NCI-H1436 treated with DMSO at 0.1 percent for 48 hours (cell line): ENCODE measurements at places on chromosomes 5 and 9.

DNA sequence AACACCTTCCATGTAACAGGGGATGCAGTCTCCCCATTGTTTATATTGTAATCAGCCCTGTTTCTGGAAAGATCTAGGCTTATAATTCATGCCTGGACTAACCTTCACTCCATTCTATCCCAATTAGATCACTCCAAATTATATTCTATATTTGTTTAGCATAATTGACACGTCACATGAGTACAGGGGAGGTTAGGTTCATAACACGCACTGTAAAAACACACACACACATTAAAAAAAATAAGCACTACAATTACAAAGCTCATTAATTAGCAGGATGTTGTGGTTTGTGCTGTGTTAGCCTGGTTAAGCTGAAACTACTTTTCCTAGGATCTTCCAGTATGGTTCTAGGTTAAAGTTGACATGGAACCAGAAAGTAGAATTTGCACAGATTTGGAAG, 126.0 kb downstream of the MLLT3 start:
- no peak for DNase-seq

DNA sequence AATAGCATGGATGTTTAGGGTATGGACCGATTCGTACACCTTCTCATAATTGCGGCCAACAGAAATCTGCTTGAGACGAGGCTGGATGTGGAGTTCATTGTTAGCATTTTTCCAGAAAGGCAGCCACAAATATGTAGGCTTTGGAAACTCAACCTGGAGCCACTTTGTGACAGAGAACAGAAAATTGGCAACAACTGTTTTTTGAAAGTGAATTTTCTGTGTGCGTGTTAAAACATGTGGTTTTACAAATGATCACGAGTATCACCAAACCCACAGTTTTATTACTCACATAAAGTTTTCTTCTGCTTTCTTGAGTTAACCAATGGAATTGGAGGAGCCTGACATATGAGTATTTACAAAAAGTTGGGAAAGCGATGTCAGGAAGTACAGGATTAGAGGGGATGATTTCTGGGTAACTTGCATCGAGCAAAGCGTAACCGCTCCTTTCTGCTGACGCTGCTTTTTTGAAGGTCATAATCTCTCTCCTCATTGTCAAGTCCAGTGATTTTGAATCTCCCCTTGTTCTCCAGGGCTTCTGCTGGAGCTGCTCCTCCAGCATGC, 138.5 kb upstream of the TAF11L2 start:
- DNase-seq, result no peak

DNA sequence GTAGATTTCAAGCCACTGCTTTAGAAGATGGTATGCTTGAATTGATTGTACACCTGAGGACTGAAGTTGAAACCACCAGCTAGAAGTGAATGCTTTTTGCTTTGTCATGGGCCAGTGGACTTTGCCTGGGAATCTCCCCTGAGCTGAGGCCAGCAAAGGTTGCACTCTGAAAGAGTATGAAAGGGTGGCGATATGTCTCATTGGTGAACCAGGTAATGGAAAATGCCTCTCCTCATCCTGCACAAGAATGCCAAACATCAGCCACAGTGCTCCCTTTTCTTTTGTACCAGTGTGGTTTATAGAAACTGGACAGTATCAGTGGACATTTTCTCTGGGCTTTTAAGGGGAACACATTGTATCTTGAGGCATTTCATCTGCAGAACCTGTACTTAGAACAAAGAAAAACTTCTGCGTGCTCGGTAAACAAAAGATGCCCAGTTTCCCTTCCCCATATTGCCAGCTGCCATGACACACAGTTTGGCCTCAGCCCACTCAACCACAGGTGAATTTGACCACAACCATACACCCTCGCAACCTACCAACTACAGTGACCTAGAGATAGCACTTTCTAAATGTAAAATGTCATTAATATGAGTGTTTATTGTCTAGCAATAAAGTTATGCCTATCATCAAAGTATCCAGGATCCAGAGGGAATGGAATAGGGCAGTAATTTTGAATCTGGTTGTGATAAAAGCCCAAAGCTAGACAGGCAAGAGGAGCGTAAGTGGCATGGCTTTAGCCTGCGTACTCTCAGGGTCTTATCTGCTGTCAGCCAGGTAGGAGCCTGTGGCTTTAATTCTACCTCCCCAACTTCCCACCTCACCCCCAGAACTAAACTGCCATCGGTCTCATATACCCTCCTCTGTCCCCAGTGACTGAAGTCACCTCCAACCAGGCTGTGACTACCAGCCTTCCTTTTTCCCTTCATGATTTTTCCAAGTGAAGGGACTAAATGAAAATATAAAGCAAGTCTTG, 79.5 kb upstream of the LHFPL2 start:
- DNase-seq, result no peak

GRCh38 chr5:132003170-132003744, 8.2 kb downstream of the ACSL6 start:
- no peak for DNase-seq
